ENCODE measurements at places on chromosomes 3 and 15. TPM values are rescaled to one million over a fixed set of nuclear protein-coding genes. Genes with fewer than 3 reads are reported as not detected.

The IL17RD gene
- total RNA-seq = 0.05 TPM

The SLC9C1 gene
- total RNA-seq = not detected

The TMCO5A gene
- total RNA-seq = not detected

DNA sequence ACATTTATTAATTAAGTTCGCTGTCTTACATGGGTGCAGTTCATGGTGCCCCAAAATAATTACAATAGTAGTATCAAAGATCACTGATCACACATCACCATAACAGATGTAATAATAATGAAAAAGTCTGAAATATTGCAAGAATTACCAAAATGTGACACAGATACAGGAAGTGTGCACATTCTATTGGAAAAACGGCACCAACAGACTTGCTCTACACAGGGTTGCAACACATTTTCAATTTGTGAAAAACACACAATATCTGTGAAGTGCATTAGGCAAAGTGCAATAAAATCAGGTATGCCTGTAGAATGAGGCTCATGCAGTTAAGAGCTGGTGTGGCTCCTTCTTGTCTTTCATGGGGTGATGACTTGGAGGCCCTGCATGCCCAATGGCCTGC lies 265.8 kb downstream of the RPLP1 start:
- H3K27me3 ChIP-seq = peaks cover 48% of the 10 kb centered on the region
- no peaks in the 10 kb centered on the region for H3K36me3 ChIP-seq
- peaks cover 13% of the 10 kb centered on the region for H3K4me1 ChIP-seq
- no peak overlapping the region for H3K4me3 ChIP-seq
- no peak overlapping the region for H3K27ac ChIP-seq
- no peak for DNase-seq

DNA sequence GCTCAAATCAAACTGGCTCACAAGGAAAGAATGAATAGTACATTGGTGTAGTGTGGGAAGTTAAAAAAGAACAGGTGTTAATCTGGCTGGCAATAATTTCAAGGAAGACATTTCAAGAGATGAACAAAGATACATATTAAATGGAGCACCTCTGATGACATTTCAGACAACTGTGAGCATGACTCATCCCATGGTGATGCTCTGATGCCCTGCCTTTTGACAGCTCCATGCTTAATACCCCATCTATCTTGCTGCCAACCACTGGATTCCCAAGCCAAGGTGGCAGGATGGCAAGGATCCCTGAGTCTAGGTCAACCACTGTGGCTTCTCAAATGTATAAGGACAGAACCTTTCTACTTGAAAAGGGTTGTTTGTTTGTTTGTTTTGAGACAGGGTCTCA lies 29.3 kb downstream of the LRRC2 start:
- H3K27ac ChIP-seq = no peak overlapping the region
- H3K4me3 ChIP-seq = no peak overlapping the region
- no peak for DNase-seq
- no peaks in the 10 kb centered on the region for H3K27me3 ChIP-seq

GRCh38 chr3:108408883-108409799 lies 101.3 kb downstream of the MYH15 start:
- no peak overlapping the region for H3K4me3 ChIP-seq
- no peak for DNase-seq
- H3K4me1 ChIP-seq = peaks cover 40% of the 10 kb centered on the region
- H3K27me3 ChIP-seq = peaks cover 2% of the 10 kb centered on the region
- H3K27ac ChIP-seq = no peak overlapping the region

DNA sequence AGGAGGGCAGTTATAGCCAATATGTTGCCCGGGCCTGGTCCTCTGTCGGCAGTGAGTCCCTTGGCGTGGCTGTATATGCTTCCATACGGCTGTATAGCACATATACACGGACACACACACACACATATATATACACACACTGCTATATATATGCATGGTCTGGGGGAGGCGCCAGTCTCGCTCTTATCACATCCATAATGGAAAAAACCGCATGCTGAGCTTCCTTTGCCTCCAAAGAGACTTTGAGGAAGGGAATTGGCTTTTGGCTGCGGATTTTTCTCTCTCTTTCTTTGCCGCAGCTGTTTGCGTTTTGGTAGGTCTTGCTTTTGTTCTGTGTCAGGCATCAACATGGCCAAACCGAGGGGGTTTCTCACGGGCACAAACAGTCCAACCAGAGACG lies 11.3 kb upstream of the TMEM115 start:
- H3K27me3 ChIP-seq = peaks cover 29% of the 10 kb centered on the region
- H3K36me3 ChIP-seq = no peaks in the 10 kb centered on the region
- no peaks in the 10 kb centered on the region for H3K4me1 ChIP-seq
- no peak for DNase-seq
- H3K27ac ChIP-seq = no peak overlapping the region

- no peaks in the 10 kb centered on the region for H3K36me3 ChIP-seq
- H3K4me3 ChIP-seq = peak overlapping the region; percentile 87
- H3K27me3 ChIP-seq = peaks cover 48% of the 10 kb centered on the region
- peaks cover 32% of the 10 kb centered on the region for H3K4me1 ChIP-seq
- H3K27ac ChIP-seq = no peak overlapping the region
- no peak for DNase-seq
These were observed 561 bp downstream of the SIDT1 start for GRCh38 chr3:113532698-113533533.
